ENCODE measurements at places on chromosomes 2 and 18.

GRCh38 chr2:44802777-44803424, 138.6 kb upstream of the SIX3 start:
- DNase-seq = no peak

GRCh38 chr2:3173031-3173430, 204.6 kb downstream of the EIPR1 start:
- no peak for DNase-seq

GRCh38 chr2:16302431-16303272, 362.3 kb downstream of the MYCN start:
- DNase-seq = no peak

- DNase-seq = no peak
These were observed at the start of gene RNF144A for GRCh38 chr2:6917071-6917760. TSS of gene RNF144A (plus strand) at chr2:6917412. CDS start at chr2:6996927, 79,515 bp downstream.

DNA sequence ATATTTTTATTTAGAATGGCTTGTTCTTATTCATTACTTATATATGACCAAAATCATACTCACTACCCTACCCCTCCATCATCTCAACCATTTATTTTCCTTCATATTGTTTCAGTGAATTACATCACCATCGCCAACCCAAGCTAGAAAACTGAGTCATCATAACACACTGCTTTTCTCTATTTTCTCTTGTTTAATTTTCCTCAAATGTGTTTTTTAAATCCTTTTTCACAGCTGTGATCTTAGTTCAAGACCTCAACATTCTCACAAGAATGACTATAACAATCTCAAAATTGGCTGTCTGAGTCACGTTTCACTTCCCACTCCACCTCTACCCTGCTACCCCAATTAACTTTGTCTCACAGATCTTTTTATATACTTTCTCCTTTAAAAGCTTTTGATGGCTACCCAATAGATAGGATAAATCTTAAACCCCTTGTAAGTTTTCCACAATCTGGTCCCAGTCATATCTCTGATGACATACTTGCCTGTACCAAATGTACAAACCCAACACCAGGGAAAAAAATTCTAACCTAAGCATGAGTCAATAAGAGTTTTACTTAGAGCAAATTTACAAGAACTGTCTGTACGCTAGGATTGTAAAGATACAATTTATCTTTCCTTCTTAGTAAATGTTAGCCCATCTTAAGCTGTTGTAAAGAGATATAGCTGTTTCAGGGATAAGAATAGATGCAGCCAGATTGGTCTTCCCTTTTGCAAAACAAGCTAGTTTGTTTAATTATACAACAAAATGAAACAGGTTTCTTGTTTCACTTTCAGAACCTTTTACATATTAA, 635.1 kb upstream of the SLC39A10 start:
- DNase-seq = no peak

DNA sequence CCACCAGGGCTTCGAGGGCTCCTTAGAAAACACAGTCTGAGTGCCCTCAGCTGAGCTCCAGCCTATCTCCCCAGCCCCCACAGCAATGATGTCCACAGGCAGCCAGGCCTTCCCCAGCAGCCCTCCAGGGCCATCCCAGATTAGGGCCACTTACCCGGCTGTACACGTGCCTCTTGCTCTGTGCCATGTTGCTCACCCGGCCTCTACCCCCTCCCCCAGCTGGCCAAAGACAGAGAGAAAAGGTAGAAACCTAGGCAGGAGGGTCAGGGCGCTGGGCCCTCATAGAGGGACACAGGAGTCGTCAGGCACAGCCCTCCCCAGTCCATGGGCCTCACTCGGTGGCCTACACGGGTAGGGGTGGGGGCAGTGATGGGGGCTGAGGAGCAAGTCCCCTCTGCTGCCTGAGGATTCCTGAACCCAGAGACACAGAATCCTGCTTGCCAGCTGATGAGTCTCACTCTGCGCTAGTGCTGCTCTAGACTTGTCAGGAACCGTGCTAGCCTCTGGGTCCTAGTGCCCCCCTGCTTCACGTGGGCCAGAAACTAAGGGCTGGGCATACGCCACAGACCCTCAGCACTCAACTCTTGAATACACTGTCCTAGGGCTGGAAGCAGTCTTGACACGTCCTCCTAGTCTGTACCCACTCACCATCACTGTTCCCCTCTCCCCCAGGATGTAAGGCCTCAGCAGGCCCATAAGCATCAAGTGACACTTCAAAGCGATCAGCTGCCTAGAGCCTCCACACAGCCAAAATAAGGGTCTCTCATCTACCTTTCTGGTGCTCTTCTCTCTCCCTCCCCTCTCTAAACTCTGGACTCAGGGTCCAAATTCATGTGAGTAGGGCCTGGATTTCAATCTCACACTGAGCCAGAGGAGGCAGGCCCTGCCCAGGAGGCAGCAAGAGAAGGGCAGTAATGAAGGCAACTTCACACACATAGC, at the start of gene DCTN1:
DCTN1 (minus strand) TSS at position 461 of the 939 bp plus-strand sequence; CDS start at position 187, 274 bp downstream.
- DNase-seq = no peak
